Epithelial cell of umbilical artery (primary cell): ENCODE measurements at places on chromosomes 11 and 22. TPM values are rescaled to one million over a fixed set of nuclear protein-coding genes. Genes with fewer than 3 reads are reported as not detected.

Gene BARX2
- total RNA-seq = not detected in 2 replicates

Gene ANO1
- 0.15 TPM in 1 of 2 replicates, not detected in the other for total RNA-seq

Gene OR4A16
- not detected in 2 replicates for total RNA-seq

Gene OR4D5
- total RNA-seq = not detected in 2 replicates

Gene CCDC89
- total RNA-seq = not detected in 2 replicates

Gene NTM
- total RNA-seq = 2.6 TPM in 2 replicates

Gene MPEG1
- not detected in 2 replicates for total RNA-seq

Gene CABP7
- total RNA-seq = not detected in 2 replicates

Gene KLHDC7B
- under 0.01 and 0.30 TPM in 2 replicates for total RNA-seq

Gene OR8K1
- not detected in 2 replicates for total RNA-seq

Gene HEPN1
- total RNA-seq = 0.46 TPM in 1 of 2 replicates, not detected in the other

Gene LARGE2
- under 0.01 TPM in 1 of 2 replicates, not detected in the other for total RNA-seq

Gene TSGA10IP
- not detected in 2 replicates for total RNA-seq
